Frontal cortex (tissue), 4 donors: ENCODE measurements at places on chromosomes 12 and 14. TPM values are rescaled to one million over a fixed set of nuclear protein-coding genes. Genes with fewer than 3 reads are reported as not detected.

MRPL52 gene
- 13.9 TPM for total RNA-seq

POC1B gene
- 93.8 TPM for total RNA-seq

COX8C gene
- total RNA-seq = not detected

GRCh38 chr14:22319526-22320361 lies 269.3 kb downstream of the DAD1 start:
- peak; percentile 28 for DNase-seq

DNA sequence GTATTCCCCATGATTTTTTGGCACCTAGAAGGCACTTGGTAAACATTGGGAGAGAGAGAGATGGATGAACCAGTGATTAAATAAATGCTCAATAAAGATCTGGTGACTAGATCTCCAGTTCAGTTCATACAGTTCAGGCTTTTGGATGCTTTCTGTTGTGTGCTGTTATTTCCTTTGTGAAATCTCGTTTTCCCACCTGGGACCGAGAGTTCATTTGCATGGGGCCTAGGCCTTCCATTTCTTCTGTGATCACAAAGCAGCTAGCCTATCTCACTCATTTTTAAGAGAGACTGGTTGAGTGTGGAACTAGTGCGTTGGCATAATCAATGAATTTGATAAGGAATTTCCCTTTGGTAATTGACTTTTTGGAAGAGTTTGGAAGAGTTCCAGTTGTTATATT lies 104.0 kb downstream of the VRK1 start:
- DNase-seq = no peak

DNA sequence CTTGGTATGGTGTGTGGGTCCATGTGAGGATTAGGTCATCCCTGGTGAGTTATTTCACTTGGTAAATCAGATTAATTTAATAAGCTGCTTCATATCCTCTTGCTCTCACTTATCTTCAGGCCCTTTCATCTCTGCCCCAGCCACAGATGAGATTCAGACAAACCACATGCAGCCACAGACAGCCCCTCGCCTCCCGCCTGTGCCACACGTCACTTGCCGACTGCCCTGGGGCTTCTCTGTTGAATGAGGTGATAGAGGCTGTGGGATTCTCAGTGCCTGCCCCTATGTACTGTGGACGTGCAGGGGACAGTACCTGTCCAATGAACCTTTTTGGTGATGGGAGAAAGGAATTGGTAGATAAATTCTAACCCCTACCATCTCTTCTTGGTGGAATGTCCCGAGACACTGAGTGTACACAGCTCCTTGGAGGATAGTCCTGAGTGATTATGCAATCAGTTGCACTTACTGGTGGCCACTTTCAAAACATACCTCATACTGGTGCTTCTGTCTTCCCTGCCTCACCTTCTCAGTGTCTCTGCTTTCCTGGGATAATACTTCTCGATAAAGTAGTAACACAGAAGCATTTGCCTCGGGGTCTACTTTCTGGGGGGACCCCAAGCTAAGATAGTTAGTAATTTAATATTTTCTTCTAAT lies 248.7 kb downstream of the TTC6 start:
- DNase-seq = no peak

- DNase-seq = no peak
Observed at GRCh38 chr12:127237151-127237550, 1029.8 kb upstream of the TMEM132C start.

DNA sequence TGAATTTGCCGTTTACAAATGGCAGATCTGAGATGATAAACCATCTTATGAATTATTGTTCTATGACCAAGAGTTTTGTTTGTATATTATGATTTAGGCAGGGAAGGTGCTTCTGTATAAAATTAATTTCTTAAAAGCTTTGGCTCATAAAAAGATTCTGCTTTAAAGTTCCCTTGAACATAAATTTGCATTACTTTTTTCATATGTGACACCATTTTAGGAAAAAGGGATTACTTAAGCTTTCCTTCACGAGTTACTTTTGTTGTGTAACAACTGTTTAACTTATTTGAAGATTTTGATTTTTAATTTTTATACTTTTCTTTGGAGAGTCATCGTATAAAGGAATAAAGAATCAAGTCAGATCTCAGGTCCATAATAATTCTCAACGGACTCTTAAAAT lies 3.3 kb downstream of the ETNK1 start:
- no peak for DNase-seq

DNA sequence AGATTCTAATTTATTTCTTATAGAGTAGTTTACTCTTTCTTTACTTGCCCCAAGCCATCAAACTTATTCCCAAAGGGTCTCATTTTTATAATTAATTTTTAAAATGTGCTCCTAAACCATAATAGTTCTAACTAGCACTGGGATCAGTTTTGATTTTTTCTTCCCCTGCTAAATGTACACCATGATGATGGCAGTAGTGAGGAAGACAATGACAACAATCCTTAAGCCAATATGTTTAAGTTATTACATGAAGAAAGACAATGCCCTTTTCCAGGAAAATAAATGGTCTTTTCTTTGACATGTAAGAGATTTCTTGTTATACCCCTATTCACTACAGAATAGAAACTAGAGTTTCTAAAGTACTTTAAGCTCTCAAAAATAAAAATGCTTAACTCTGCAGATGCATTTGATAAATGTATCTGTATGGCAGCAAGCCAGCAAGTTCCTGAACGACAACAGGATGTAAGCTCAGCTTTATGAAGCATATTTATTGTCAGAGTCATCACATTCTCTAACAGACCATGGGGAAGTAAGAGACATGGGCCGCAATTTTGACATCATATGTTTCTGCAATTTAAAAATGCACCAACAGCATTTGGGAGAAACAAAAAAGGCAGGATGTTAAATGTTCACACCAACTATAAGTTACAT lies 36.0 kb upstream of the SNX6 start:
- no peak for DNase-seq

DNA sequence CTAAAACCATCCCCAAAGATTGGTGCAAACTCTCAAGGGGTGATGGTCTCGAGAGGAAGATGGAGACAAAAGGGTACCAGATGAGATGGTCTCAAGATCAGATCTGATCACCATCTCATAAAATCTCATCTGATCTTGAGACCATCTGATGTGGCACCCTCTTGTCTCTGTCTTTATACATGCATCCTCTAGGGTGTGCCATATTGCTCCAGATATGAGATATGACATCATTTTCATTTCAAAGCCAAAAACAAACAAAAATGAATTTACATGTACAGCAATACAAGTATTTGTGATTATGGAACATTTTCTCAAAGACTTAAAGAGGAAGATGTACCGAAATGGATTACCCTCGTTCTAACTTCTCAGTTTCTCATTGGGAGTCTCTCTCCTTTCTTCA lies 787.2 kb downstream of the GALC start:
- no peak for DNase-seq

- DNase-seq = no peak
Observed at GRCh38 chr12:131732996-131733615, 22.2 kb downstream of the SFSWAP start.

DNA sequence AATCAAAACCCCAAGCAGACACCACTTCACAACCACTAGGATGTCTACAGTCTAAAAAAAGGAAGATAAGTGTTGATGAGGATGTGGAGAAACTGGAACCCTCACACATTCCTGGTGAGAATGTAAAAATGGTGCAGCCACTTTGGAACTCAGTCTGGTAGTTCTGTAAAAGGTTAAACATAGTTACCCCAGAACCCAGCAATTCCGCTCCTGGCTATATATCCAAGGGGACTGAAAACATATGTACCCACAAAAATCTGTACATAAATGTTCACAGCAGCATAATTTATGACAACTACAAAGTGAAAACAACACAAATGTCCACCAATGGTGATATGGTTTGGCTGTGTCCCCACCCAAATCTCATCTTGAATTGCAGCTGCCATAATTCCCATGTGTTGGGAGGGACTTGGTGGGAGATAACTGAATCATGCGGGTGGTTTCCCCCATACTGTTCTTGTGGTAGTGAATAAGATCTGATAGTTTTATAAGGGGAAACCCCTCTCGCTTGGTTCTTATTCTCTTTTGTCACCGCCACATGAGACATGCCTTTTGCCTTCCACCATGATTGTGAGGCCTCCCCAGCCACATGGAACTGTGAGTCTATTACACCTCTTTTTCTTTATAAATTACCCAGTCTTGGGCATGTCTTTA lies 46.8 kb downstream of the PRKAB1 start:
- DNase-seq = no peak

DNA sequence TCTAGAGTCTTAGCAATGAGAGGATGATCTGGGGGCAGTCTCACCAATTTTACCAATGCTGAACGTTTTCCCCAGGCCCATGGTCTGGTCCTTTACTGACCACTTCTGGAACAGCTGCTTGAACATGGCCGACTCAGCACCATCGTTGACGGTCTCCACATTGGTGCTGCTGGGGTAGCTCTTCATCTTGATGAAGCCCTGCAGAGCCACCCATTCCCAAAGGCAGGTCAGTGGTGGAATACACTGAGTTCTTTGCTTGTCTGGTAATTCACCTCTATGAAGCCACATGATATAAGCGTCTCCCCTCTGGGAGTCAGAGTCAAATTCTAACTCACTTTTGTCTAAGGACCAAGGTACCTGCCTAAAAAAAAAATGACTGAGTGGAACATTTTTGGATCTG lies 10.2 kb downstream of the AVIL start:
- no peak for DNase-seq

- DNase-seq = no peak
Observed at GRCh38 chr14:52052288-52052943, 16.4 kb downstream of the NID2 start.

- DNase-seq = no peak
Observed at GRCh38 chr12:75208856-75209811, 505 bp downstream of the KCNC2 start.
